A549 treated with AZD2906 at 1 μM for 4 hours (cell line): ENCODE measurements at places on chromosomes 5 and 9. TPM values are rescaled to one million over a fixed set of nuclear protein-coding genes. Genes with fewer than 3 reads are reported as not detected.

The ADRA1B gene
- 21.8 to 24.5 TPM (median 23.0 TPM) in 5 replicates for total RNA-seq

The LRRC70 gene
- 0.11 to 0.31 TPM (median 0.13 TPM) in 5 replicates for total RNA-seq

The KCNMB1 gene
- total RNA-seq, result not detected in 5 replicates

The ENG gene
- 0.10 to 0.15 TPM (median 0.13 TPM) in 5 replicates for total RNA-seq

The TMEM215 gene
- 0.02 to 0.03 TPM in 2 of 5 replicates, not detected in the others for total RNA-seq

The MLANA gene
- not detected in 5 replicates for total RNA-seq

The TLX3 gene
- not detected in 5 replicates for total RNA-seq

The LCN12 gene
- 0.58 to 2.4 TPM (median 1.5 TPM) in 5 replicates for total RNA-seq

The TMEM171 gene
- total RNA-seq, result 4.0 to 5.8 TPM (median 4.7 TPM) in 5 replicates

The CCDC69 gene
- 1.1 to 2.0 TPM (median 1.5 TPM) in 5 replicates for total RNA-seq

The FOXD4L5 gene
- 0.03 to 0.08 TPM (median 0.06 TPM) in 3 of 5 replicates, not detected in the others for total RNA-seq

The WDR31 gene
- total RNA-seq, result 0.96 to 1.4 TPM (median 1.1 TPM) in 5 replicates

The TMEM174 gene
- not detected in 5 replicates for total RNA-seq

The INSL4 gene
- 14.4 to 17.2 TPM (median 16.2 TPM) in 5 replicates for total RNA-seq

The WNT8A gene
- not detected in 5 replicates for total RNA-seq

The MAMDC2 gene
- 0.16 to 0.39 TPM (median 0.25 TPM) in 5 replicates for total RNA-seq

The CDH18 gene
- total RNA-seq, result not detected in 5 replicates

The MYORG gene
- 5.3 to 7.8 TPM (median 6.9 TPM) in 5 replicates for total RNA-seq

The SHOC1 gene
- not detected in 5 replicates for total RNA-seq

The POU5F2 gene
- total RNA-seq, result 0.02 TPM in 1 of 5 replicates, not detected in the others

The PCDHA9 gene
- total RNA-seq, result 0.01 TPM in 2 of 5 replicates, not detected in the others

The FCN2 gene
- total RNA-seq, result not detected in 5 replicates

The TMOD1 gene
- total RNA-seq, result 1.3 to 2.0 TPM (median 1.6 TPM) in 5 replicates

The C9orf153 gene
- 0.05 to 0.39 TPM (median 0.20 TPM) in 4 of 5 replicates, not detected in the other for total RNA-seq

The GMCL2 gene
- total RNA-seq, result not detected in 5 replicates

The PRRX2 gene
- total RNA-seq, result 5.3 to 12.3 TPM (median 10.4 TPM) in 5 replicates

The PCAT7 gene
- 0.43 to 0.76 TPM (median 0.55 TPM) in 5 replicates for total RNA-seq

The TOR1B gene
- total RNA-seq, result 22.3 to 23.8 TPM (median 22.9 TPM) in 5 replicates

The TMEM203 gene
- total RNA-seq, result 35.4 to 47.2 TPM (median 45.3 TPM) in 5 replicates

The CTNND2 gene
- 0.04 to 0.18 TPM in 2 of 5 replicates, not detected in the others for total RNA-seq

The CDX1 gene
- total RNA-seq, result 0.06 to 0.07 TPM in 2 of 5 replicates, not detected in the others

The PPP2R2B gene
- 0.03 to 0.14 TPM (median 0.10 TPM) in 4 of 5 replicates, not detected in the other for total RNA-seq

The FIBCD1 gene
- total RNA-seq, result 14.3 to 27.2 TPM (median 25.1 TPM) in 5 replicates

The RAI14 gene
- 45.2 to 67.9 TPM (median 50.5 TPM) in 5 replicates for total RNA-seq

The MZB1 gene
- total RNA-seq, result 0.07 to 0.11 TPM (median 0.09 TPM) in 3 of 5 replicates, not detected in the others

The SLC27A6 gene
- total RNA-seq, result 0.03 to 0.07 TPM (median 0.05 TPM) in 4 of 5 replicates, not detected in the other

The HNRNPAB gene
- 303 to 325 TPM (median 313 TPM) in 5 replicates for total RNA-seq

The PDE6A gene
- total RNA-seq, result 0.22 to 0.37 TPM (median 0.29 TPM) in 5 replicates

The PCDHGB6 gene
- total RNA-seq, result 0.09 to 0.13 TPM (median 0.10 TPM) in 5 replicates

The TGFBI gene
- total RNA-seq, result 1,379 to 2,010 TPM (median 1,737 TPM) in 5 replicates

The TAS2R1 gene
- total RNA-seq, result not detected in 5 replicates

The NOTCH1 gene
- 9.4 to 12.4 TPM (median 11.2 TPM) in 5 replicates for total RNA-seq

The ITK gene
- 0.05 to 0.32 TPM (median 0.08 TPM) in 5 replicates for total RNA-seq

The ZNF883 gene
- total RNA-seq, result 0.64 to 0.77 TPM (median 0.67 TPM) in 5 replicates

The PDGFRB gene
- total RNA-seq, result 0.11 to 0.80 TPM (median 0.22 TPM) in 5 replicates

The DMGDH gene
- 0.29 TPM in 1 of 5 replicates, not detected in the others for total RNA-seq

The SLC25A2 gene
- not detected in 5 replicates for total RNA-seq

The TTC16 gene
- total RNA-seq, result 0.02 to 0.06 TPM (median 0.05 TPM) in 5 replicates

The SPAG8 gene
- total RNA-seq, result 0.34 to 0.52 TPM (median 0.35 TPM) in 5 replicates

The ERAP2 gene
- total RNA-seq, result 0.98 to 2.0 TPM (median 1.2 TPM) in 5 replicates

The OBP2B gene
- not detected in 5 replicates for total RNA-seq
